NCI-H524 (cell line): ENCODE measurements at places on chromosomes 1 and 21.
A peak's percentile ranks its signal among the peaks of the same experiment; 100 is the strongest.

DNA sequence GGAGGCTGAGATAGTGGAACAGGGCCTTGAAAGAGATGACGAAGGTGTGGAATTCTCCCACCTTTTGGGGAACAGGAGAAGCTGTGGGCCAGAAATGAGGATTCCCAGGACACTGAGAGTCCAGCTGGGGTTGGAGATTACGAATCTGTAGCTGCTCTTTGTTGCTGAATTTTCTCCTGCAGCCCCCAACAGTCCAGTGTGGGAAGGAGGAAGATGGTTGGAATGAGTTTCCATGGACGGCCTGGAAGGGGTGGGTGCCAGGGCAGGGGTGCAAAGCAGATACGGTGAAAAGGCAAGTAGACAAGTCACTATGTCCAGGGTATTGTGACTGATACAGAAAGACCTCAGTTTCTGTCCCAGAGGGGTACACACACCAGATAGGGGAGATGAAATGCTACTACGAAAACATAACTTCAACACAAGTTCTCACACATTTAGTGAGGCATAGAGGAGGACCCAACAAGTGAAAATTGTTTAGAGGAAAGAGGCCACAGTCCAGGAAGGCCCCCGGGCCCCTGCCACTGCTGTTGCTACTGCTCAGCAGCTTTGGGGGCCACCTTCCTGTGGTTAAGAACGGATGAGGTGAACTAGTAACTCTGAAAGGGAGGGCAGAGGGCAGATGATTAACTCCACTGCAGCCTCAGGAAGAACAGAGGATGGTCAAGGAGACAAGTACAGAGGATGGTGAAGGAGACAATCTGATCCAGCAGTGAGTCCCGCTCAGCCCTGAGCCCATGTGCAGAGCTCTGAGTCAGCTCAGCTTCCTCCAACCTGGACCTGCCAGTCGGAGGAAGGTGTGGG is 7.3 kb downstream of the CD244 start:
- no peak for DNase-seq

DNA sequence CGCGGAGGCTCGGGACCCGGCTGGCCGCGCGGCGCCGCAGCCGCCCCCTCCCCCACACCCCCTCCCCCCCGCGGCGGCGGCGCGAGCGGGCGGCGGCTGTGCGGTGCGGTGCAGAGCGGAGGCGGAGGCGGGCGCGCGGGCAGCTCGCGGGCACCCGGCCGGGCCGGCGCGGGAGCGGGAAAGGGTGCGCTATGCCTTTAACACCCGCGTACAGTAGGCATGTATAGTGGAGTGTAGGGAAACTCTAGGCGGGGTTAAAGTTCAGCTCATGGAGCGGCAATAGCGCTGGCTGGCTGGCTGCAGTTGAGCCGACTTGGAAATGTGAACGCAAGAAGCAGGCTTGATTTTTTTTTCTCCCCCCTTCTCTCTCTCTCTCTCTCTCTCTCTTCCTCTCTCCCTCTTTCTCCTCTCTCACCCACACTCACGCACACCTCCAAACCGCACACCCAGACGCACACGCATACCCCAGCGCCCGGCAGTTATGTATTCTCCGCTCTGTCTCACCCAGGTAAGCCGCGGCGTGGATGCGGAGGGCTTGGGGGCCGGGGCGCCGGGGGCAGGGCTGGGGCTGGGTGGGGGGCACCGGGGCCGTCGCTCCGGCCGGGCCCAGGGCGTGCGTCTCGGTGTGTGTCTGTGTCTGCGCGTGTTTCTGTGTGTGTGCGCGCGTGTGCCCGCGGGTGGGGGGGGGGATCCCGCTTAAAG is at the start of gene NFIA:
Gene NFIA, plus strand, starts transcription at position 251 of the 702 bp plus-strand sequence.
- peak; percentile 43 for DNase-seq

GRCh38 chr1:36087233-36088123 is 1.2 kb upstream of the ADPRS start:
- no peak for DNase-seq

DNA sequence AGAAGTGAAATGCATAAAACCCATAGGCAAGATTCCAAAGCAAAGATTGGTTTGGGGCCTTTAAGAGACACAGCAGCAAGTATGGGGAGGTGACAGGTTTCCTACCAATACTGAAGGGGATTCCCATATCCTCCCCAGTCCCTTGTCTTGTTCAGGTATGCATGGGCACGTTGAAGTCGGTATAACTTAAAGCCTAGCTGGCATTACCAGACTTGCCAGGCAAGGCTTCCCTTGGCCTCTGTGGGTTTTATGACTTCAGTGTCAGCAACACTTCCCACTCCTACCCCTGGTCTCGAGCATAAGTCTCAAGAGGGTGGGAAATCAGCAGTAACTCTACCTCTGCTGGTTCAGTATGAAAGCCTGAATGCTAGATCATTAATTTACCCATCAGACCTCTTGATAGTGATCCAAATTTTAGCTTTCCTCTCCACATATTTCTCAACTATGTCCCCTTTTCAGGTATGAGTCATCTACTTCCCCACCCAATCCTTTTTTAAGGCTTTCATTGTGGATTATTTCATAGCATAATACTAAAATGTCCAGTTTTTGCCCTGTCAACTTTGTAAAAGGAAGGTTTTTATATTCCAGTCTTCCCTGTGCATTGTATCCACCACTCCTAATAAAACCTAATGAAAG is 6.8 kb downstream of the CYP4X1 start:
- no peak for DNase-seq

- DNase-seq = no peak
These were observed at the start of gene PRDM2 for GRCh38 chr1:13699936-13700520. Gene PRDM2, plus strand, starts transcription at chr1:13700188. Its CDS starts 15,418 bp downstream, at chr1:13715606.

- no peak for DNase-seq
These were observed 194.5 kb downstream of the LHX8 start for GRCh38 chr1:75328691-75329090.

- peak; percentile 96 for DNase-seq
These were observed 132.5 kb upstream of the CACHD1 start for GRCh38 chr1:64337475-64337874.

DNA sequence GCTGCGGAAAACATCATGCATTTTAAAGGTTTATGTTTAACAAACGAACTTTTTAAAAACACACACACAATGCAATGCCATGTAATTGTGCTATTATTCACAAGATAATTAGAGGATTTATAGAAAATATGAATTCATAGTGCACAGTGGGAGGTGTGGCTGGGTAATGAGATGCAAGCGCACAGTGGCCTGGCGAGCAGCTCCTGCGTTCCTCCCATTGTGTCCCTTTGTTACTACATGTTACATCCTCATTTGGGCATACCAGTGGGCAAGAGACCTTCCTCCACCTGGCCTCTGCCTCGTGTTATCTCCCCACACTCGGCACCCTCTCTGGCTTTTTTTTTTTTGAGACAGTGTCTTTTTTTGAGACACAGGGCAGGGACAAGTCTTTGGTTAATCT is 30.0 kb upstream of the TENT5B start:
- DNase-seq = no peak
